ENCODE measurements at places on chromosomes 7 and 10.

GRCh38 chr7:22849662-22850061, 27.0 kb upstream of the TOMM7 start:
- DNase-seq = no peak

- DNase-seq = no peak
Measured at GRCh38 chr7:81280531-81280930, 361.7 kb upstream of the SEMA3C start.

GRCh38 chr10:9602998-9603397, 1414.7 kb upstream of the CELF2 start:
- DNase-seq = no peak

GRCh38 chr10:43980313-43980712, 331.6 kb upstream of the ZNF32 start:
- DNase-seq = no peak

- no peak for DNase-seq
Measured at GRCh38 chr7:38655833-38656774, 24.9 kb upstream of the AMPH start.

DNA sequence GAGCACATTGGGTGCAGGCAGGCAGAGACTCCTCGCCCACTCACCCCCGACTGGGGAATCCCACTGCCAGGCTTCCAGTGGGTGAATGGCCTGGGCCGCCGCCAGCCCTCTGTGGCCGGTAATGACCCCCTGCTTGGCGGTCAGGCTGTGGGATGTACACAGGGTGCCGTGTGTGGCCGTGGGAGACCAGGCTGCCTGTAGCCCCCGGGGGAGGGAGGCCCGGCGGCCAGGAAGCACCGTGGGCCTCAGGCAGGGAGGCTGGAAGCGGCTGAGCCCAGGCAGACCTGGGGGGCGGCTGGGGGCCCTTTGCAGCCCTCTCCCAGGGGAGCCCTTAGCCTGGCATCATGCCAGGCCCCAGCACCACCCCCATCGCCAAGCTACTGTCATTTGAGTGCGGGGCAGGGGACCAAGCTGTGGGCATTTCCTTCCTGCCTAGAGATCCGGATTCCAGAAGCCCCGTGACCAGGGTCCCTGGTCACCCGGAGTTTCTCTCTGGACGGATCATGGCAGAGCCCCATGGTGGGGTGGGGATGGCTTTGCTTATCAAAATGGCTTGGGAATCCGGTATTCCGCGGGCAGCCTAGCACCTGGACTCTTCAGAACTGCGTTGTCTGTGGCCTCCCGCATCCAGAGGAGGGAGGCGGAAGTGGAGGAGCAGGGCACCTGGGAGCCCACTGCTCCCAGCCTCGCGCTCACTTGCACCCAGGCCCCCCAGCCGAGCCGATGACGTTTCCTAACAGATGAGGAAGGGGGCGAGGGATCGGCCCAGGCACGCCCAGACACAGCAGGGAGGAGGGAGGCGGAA, 1.1 kb downstream of the TTYH3 start:
- peak; percentile 78 for DNase-seq

- DNase-seq = no peak
Measured at GRCh38 chr7:117048882-117049281, 95.6 kb downstream of the ST7 start.

DNA sequence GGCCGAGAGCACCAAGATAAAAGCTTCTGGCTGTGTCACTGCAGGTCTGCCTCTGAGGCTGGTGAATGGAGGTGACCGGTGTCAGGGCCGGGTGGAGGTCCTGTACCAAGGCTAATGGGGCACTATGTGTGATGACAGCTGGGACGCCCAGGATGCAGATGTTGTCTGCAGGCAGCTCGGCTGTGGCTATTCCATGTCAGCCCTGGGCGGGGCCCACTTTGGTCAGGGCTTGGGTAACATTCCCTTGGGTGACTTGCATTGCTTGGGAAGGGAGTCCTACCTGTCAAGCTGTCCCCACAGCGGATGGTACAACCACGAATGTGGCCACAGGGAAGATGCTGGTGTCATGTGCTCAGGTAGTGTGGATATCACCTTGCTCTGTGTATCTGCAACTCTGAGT, 8.0 kb downstream of the DMBT1 start:
- no peak for DNase-seq

GRCh38 chr10:70232859-70233108, 445 bp downstream of the PPA1 start:
- no peak for DNase-seq

- DNase-seq = no peak
Measured at GRCh38 chr10:121450247-121450646, 148.0 kb downstream of the FGFR2 start.

- DNase-seq = no peak
Measured at GRCh38 chr10:125011926-125012705, 70.2 kb downstream of the ZRANB1 start.

- no peak for DNase-seq
Measured at GRCh38 chr10:118102121-118102520, 55.4 kb upstream of the RAB11FIP2 start.

- DNase-seq = peak; percentile 52
Measured at GRCh38 chr10:1661859-1662437, 75.4 kb downstream of the ADARB2 start.

- peak; percentile 73 for DNase-seq
Measured at GRCh38 chr10:16520900-16521299, 779 bp downstream of the C1QL3 start.

DNA sequence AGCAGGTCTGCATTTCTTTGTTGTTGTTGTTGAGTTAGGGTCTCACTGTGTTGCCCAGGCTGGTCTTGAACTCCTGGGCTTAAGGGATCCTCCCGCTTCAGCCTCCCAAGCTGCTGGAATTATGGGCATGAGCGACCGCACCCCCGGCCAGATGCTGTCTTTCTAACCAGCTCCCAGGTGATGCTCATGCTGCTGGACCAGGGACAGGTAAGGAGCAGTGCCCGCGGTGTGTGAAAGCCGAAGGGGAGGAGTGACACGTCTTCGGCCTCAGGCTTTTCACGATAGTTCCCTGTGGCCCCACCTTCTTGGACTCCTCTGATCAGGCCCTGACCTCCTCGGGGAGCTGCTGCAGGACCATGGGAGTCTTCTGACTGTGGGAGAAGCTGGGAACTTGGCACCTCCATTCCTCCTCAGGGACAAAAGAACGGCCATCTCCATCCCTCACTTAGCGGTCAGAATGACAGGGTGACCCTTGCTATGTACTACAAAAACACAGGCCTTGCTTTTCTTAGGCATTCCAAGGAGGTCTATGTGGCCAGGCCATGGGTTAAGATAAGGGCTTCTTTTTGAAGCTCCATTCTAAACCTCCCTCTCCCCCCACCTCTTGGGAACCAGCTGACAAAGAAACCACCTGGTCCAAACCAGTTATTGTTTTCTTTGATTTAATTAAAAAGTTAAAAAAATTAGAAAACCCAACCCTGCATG, 5.5 kb downstream of the SFRP5 start:
- DNase-seq = no peak

GRCh38 chr10:109676703-109677102, 246.6 kb downstream of the XPNPEP1 start:
- no peak for DNase-seq

DNA sequence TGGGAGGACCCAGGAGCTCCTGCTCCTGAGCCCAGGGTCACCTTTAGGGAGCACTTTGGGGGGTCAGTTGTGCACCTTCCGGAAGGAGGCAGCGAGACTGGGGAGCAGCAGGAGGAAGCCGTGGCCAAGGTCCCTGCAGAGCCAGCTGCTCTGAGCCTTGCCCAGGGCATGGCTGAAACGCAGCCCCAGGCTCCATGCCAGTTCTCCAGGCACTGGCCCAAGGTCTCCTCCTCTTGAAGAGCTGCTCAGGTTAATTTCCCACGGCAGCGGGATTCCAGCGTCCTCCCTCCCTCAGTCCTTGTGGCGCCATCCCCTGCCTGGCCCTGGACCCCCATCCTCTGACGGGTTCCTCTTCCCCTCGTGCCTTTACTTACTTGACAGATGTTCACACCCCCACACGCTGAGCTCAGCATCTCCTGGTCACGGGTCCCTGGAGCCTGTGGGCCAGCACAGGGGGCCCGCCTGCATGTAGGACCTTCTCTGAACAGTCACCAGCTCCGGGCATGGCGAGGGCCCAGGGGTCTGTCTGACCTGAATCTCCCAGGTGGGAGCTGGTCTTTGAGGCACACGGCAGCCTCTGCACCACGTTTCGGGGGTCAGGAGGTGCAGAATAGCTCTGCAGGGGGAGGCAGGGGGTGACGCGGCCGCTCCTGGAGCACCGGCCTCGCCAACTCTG, 16.7 kb upstream of the CFAP46 start:
- no peak for DNase-seq

- no peak for DNase-seq
Measured at GRCh38 chr7:143492799-143493739, 15.4 kb downstream of the TAS2R41 start.

DNA sequence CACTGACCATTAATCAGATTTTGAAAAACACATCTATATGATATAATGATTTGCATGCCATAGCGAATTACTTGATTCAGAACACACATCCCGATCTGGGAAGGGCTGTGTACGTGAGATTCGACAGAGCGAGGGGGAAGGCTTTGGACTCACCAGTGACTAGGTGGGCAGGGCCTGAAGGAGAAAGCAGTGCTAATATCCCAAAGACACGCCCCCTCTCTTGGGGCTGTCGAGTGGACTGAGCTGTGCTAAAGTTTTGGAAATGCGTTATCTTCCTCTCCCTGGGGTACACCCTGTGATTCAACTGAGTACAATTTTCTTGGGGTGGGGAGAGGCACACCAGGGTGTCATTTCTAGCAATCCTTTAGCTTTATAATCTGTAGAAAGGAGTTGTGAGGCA, 1.8 kb downstream of the LRRC17 start:
- DNase-seq = no peak

GRCh38 chr7:22195397-22196172, 161.4 kb downstream of the RAPGEF5 start:
- no peak for DNase-seq

- DNase-seq = no peak
Measured at GRCh38 chr7:88969167-88969566, 173.6 kb upstream of the TEX47 start.

DNA sequence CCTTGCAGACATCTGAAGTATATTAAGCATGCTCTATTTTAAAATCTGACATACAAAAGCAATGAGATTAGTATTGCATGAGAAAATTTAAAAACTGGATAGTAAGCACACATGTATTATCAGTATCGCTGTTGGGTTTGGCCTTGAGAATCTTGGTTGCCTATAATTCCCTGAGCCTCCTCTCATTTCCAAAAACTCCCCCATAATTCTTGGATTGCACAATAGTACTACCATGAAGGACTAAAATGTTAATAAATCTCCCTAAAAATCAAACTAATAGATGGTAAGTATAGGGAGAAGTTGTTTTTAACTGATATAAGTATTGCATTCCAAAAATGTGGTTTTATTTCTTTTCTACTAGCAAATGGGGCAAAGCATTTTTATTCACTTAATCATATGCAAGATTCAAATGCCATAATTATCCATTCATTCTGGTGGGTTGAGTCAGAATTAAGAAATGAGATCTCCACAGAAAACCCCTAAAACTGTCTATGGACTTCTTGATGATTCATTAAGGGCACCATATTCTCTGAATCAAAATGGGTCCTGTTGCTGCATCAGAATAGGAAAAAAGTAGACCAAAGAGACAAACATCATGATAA, 10.3 kb upstream of the VIM start:
- DNase-seq = no peak

DNA sequence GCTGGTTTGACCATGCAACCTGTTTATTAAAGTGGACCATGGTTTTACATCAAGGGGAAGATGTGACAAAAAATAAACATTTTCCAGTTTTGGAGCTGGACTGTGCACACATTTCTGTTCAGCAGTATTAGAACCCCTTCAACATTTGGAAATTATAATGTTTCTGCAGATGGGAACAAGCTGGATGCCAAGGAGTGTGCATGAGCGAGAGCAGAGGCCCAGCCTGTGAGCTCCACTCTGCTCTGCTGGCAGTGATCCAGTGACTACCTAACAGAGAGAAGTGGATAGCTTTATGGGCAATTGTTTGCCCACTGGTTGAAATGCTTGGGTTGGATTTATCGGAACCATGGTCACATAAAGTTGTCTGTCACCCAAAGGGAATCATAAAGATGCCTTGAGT, 456.7 kb downstream of the NRG3 start:
- DNase-seq = no peak

DNA sequence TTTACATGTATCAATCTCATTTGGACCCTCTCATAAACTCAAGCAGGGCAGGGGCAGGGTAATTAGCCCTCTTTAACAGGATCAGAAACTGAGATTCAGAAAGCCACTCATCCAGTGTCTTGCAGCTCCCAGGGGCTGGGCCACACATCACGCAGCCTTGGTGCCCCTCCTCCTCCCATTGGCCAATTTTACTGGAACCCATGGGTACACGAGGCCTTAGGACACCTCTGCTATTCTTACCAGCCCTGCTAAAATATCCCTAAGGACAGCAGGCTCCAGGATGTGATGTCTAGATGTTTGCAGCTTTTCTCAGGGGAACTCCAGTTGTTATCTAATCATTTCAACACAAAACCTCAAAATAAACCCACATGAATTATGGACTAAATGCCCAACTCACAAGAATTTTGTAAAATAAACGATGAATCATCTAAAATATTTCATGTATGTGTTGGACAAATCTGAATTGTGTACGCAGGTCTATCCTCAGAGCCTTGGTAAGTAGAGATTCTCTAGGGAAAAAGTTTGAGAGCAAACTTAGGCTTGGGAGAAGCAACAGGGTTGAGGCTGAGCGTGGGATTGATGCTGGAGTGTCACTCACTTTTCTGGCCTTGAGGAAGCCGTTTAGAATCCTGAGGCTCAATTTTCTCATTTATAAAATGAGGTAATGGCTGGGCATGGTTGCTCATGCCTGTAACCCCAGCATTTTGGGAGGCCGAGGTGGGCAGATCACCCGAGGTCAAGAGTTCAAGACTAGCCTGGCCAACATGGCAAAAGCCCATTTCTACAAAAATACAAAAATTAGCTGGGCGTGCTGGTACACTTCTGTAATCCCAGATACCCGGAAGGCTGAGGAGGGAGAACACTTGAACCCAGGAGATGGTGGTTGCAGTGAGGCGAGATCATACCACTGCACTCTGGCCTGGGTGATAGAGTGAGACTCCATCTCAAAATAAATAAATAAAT, 69.7 kb upstream of the TNS3 start:
- no peak for DNase-seq

GRCh38 chr7:90351987-90352386, 5.5 kb downstream of the GTPBP10 start:
- DNase-seq = no peak

DNA sequence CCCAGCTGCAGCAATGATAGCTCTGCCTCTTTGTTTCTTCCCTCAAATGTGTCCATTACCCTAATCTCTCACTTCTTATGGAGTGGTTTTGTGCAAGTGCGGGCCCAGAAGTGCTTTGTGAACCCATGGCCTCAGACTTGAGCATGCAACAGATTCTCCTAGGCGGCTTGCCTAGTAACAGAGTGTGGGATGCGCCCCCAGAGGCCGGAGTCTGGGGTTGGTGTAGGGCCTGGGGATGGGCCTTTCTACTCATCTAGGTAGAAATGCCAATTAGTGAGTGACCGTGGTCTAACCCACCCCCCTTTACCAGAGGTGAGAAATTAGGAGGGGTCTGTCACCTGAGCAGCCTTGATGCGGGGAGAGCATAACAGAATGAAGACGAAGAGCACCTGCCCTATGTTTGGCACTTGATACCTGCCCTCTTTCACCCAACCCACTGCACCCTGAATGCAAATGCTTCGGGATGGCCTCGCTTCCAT, 7.0 kb upstream of the IGFBP1 start:
- DNase-seq = no peak

- no peak for DNase-seq
Measured at GRCh38 chr10:18523025-18523424, 128.4 kb downstream of the NSUN6 start.

- no peak for DNase-seq
Measured at GRCh38 chr10:17247210-17247609, 19.2 kb downstream of the VIM start.

All from GM13977 (cell line).